ELR (cell line): ENCODE measurements at places on chromosomes 6 and 20.
A peak's percentile ranks its signal among the peaks of the same experiment; 100 is the strongest.

GRCh38 chr6:3735029-3735605 lies 16.4 kb downstream of the PXDC1 start:
- DNase-seq = no peak

DNA sequence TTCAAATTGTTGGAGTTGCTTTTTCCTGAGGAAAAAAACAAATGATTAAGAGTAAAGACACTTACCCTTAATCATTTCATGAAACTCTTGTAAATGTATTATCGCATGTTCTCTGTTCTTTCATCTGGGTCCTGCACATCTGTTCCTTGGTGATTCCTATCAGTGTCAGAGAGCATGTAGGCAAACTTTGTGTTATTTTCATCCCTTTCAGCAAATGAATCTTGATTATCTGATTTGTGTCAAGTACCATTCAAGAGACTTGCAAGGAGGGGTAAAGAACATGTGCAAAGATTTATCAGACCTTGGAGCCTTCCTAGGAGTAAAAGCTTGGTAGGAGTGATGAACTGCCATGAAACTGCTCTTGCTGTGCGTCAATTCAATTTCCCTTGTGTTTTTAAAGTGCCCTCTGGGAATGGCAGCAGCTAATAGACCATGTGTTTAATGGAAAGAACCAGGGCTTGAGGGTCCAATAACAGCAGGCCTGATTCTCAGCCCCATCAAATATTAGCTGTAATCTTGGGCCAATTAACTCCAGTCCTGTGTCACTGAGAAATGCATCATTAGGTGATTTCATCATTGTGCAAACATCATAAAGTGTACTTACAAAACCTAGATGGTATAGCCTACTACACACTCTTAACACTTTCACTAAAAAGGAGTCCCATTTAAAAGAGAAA lies 118.9 kb upstream of the CEP85L start:
- DNase-seq = no peak

DNA sequence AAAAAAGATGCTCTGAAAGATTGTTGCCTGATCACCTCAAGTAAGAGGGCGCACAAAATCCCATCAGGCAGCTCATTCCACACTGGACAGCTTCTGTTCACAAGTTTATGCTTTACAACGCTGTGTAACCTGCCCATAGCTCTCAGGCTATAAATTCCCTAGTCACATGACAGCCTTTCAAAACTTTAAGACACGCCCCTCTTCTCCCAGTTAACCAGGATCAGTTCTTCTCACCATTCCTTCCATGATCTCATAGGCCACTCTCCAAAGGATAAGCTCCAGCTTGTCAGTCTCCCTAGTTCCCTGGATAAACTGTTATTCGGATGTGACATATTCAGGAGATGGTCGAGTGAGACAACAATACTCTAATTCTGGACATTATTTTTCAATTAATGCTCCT lies 15.0 kb downstream of the ADNP start:
- DNase-seq = peak; percentile 82

DNA sequence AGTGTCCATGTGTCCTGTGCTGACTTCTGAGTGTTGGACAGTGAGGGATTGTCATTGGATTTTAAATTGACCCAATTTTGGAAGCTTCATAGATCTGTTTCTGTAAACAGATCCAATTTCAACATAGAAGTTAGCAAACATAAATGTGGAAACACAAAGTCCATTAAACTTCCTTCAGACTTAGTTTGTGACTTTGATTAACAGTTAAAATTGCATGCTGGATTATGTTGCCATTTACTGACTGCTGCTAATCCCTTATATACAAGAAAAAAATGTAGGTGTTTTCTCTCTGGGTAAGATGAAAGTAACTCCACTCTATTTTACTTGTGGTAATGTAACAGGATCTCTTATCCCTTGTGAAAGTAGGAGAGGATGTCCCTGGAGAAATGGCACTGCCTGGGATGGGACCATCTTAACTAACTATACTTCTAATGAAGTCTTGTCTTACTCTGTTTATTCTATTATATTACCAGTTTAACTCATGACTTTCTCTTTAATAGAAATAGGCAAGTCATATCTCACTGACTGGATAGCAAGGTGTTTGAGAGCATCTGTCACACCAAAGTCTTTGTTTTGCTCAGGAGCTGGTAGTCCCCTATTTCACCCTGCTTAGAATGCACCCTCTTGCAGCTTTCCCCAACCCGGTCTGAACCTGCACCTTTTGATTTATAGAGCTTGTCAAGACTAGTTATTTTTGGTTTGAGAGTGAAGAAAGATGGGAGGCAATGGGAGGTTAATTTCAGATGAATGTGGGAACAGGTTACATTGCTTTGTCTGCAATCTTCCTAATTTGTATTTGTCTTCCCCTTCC lies 7.2 kb downstream of the TPX2 start:
- DNase-seq = no peak

- DNase-seq = no peak
These were observed 42.7 kb downstream of the ANKRD6 start for GRCh38 chr6:89475634-89476033.

- DNase-seq = no peak
These were observed 46.4 kb upstream of the PMEPA1 start for GRCh38 chr20:57756213-57756612.

DNA sequence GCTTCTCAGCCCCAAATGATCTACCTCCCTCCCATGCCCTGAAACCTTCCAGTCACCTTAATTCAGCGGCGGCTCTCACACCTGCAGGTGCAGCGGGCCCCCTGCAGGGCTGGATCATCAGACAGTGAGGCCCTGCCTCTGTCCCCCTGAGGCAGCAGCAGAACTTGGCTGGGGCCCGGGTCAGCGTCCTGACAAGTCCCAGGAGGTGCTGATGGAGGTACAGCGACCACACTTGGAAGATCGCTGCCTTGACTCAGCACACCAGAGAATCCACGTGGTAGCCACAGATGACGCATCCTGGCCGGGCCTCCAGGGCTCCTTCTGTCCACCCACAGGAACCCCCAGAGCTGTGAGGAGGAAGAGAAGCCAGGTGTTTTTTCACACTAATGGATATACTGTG lies 116.4 kb upstream of the THBS2 start:
- DNase-seq = peak; percentile 17

GRCh38 chr6:113287396-113287795 lies 569.7 kb upstream of the MARCKS start:
- DNase-seq = no peak

DNA sequence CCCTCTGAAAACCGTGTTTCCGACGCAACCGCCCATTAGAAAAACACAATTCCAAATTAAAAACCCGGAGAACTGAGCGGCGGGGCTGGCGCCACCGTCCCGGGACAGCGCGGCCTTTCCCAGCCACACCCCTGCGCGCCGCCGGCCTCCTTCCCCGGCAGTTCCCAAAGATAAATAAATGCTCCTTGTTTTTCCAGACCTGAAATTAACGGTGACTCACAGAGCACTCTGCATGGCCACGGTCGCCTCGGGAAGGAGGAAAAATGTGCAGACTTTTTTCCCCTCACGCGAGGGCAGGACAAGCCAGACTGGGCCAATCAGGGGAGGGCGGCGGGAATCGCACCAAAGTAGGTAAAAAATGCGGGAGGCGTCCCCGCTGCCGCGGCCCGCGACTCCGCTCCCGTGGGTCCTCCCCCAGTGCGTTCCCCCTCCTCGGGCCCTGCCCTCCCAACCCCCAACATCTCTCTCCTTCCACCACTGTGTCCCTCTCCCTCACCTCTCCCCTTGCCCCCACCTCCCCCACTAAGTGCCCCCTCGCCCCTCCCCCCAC lies 828 bp upstream of the DSTN start:
- DNase-seq = peak; percentile 96

- no peak for DNase-seq
These were observed 1.5 kb downstream of the AGER start for GRCh38 chr6:32182555-32182981.

DNA sequence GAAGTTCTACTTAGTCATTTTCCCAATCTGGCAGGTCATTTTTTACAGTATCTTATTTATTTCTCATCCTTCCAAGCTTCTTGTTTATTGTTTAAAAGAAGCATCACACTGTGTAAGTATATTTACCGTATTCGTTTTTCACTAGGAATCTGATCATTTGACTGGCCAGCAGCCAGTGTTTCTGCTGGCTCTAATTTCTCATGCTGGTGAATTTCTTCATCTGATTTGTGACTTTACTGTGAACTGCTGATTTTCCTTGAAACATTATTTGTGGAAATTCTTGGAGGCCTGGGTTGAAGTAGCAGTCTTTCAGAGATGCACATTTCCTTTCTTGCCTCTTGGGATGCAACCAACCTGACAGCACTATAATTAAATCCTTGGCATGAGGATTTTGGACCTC lies 65.9 kb downstream of the PREP start:
- DNase-seq = no peak

- no peak for DNase-seq
These were observed 4.5 kb downstream of the TNFRSF6B start for GRCh38 chr20:63701051-63701328.

DNA sequence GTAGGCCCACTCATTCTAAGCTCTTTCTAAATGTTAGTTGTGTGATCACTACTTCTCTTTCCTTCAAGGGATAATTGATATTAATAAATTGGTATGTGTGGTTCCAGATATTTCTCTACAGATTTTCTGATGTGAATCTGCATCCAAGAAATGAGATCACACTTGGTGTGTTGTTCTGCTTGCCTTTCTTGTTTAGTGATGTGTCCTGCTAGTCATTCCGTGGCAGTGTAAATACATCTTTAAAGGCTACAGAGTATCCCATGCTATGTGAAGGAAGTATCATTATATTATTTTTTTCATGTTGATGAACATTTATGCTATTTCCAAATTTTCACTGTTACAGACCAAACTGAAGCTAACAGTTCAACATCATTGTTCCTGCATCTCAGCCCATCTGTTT lies 13.2 kb downstream of the CDH26 start:
- no peak for DNase-seq

GRCh38 chr6:38443352-38444144 lies 196.2 kb downstream of the BTBD9 start:
- peak; percentile 23 for DNase-seq

DNA sequence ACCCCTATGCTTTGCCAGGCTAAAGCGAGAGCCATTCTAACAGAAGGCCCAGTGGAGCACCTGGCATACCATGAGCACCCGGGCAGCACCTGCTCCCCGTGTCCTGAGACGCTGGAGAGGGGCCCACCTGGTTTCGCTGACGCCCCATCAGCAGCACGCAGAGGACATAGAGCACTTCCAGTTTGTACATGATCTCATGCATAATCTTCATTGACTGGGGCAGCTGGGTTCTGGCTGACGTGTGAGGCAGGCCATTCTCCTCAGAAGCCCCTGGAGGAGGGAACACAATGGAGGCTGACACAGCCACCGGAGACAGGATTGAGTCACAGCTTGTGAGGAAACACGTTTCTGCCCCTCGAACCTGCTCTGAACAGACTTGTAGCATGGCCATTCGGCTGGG lies 65.4 kb downstream of the MYH7B start:
- no peak for DNase-seq

- DNase-seq = no peak
These were observed 81.9 kb downstream of the RALGAPA2 start for GRCh38 chr20:20630551-20630950.

GRCh38 chr20:21832442-21833385 lies 127.2 kb downstream of the PAX1 start:
- no peak for DNase-seq

DNA sequence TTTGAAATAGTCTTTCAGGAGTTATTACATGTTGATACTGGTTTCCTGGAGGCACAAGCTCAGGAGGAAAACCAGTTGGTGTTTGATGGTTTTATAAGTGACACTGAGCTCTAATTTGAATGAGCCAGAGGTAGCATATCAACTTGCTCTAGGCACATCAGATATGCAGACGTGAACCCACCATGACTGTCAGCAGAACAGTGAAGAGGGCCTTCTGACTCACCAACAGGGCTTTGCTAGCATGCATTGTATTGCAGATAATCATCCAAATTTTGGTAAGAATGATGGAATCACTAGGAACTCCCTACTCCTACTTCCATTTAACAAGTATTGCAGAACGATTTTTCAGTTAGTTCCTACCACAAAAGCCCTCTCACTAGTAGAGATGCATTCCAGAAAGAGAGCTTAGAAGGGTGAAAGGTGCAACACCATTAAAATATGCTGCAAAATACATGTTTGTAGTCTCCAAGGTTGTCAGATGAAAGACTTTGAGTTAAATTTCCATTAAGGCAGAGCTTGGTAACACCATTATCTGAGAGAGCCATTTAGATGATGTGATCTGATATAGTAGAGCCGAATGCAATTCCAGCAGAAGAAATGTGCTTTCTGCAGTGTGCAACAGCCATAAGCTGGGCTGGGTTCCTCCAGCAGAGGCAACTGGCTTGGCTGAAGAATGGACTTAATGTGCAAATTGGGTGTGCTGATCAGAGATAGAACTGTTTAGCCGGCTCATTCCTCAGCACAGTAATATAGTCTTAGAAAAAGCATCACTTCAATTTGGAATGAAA lies 968.7 kb upstream of the ADGRB3 start:
- DNase-seq = no peak

GRCh38 chr6:166598441-166599138 lies 12.1 kb upstream of the RAMACL start:
- peak; percentile 81 for DNase-seq

GRCh38 chr6:35214869-35215664 lies 1.3 kb downstream of the SCUBE3 start:
- DNase-seq = no peak

GRCh38 chr20:19735446-19735845 lies 22.6 kb upstream of the RIN2 start:
- DNase-seq = peak; percentile 87

DNA sequence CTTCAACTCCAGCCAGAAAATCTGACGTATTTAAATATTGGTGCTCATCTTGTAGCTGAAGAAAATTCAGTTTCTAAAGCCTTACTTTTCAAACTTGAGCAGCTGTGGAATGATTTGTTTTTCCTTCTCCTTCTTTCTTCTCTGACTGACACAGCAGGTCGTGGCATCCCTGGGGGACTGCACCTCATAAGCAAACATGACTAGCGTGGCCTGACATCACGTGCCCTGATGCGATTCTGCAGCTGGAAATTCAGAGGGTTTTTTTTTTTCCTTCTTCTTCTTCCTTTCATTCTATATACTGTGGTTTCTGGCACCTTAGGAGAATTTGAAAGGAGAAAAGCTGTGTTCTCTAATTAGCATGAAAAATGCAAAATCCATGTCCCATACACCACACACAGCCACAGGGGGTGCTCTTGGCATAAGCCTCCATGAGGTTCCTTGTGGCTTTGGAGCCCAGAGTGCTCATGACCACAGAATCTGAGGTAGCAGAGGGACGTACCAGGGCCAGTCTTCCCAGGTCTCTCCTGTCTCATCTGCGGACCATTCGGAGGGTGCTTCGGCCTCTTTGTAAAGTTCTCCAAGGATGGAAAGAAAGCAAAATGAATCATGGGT lies 258.5 kb upstream of the CDH4 start:
- DNase-seq = peak; percentile 50
